Small intestine (tissue), 16 donors: ENCODE measurements at places on chromosomes 3 and 15.

- no peak overlapping the region for H3K4me3 ChIP-seq
- H3K4me1 ChIP-seq: no peaks in the 10 kb centered on the region
- no peaks in the 10 kb centered on the region for H3K27me3 ChIP-seq
- DNase-seq: no peak
- no peaks in the 10 kb centered on the region for H3K36me3 ChIP-seq
- H3K27ac ChIP-seq: no peak overlapping the region
Measured at GRCh38 chr3:13092621-13093617, 19.7 kb upstream of the IQSEC1 start.

DNA sequence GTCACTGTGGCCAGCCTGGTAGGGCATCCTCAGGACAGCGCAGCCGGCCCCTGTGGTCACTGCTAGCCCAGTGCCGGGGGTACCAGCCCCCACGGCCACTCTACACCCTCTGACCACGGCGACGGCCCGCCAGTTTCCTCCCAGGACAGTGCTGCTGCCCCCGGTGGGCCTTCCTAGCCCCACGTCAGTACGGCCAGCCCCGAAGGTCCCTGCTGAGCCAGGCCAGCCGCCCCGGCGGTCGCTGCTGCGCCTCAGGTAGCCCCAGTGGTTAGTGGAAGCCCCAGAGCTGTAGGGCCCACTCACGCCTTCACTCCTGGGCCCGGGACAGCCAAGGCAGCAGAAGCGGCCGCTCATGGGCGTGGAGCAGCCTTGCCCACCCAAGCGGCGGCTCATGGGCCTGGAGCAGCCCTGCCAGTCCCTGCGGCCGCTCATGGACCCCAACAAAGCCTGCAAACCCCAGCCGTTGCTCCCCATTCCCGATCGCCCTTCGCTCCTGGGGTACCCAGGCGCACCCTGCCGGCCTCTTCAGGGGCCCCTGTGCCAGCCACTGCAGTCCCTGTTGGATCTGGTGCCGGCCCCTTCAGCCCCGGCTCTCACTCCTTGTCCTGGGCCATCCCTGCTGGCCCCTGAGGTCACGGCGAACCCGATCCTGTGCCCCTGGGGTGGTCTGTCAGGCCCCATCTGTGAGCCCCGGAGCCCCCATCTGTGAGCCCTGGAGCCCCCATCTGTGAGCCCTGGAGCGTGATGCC is 9.5 kb upstream of the ROPN1B start:
- no peaks in the 10 kb centered on the region for H3K27me3 ChIP-seq
- H3K4me3 ChIP-seq: no peak overlapping the region
- H3K27ac ChIP-seq: no peak overlapping the region
- H3K36me3 ChIP-seq: no peaks in the 10 kb centered on the region
- DNase-seq: no peak

DNA sequence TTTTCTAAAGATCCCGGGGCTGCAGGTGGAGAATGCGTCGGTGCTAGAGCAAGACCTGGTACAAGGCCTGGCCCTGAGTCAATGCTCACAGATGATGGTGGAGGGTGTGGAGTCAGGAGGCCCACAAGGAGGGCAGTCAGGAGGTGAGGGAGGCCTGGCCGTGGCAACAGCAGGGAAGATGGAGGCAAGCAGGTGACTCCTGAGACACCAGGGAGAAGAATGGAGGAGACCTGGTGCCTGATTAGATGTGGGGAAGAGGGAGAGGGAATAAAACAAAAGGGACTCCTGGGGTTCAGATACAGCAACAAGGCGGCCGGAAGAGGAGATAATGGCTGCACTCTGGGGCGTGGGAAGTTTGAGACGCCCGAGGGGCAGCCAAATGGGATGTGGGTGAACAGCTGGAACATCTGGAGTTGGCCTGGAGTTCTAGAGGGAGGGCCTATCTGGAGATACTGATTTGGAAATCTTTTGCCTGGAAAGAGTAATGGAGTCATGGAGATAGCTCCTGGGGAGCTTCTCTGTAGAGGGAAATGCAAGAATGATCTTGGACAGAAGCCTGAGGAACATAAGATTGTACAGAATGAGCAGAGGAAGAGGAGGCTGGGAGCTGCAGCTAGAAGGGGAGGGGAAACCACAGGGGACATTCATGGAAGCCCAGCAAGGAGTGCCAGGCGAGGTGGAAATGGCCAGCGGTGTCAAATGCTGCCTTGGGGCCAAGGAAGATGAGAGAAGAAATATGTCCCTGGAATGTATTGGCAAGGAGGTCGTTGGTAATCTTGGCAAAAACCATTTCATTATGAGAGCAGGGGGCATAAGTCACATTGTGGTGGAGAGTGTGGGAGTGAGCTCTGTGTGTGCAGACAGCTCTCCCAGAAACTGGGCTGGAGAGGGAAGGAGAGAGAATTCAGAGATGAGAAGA is 67.5 kb upstream of the CORO2B start:
- H3K4me1 ChIP-seq: no peaks in the 10 kb centered on the region
- DNase-seq: no peak
- no peaks in the 10 kb centered on the region for H3K36me3 ChIP-seq
- H3K27me3 ChIP-seq: no peaks in the 10 kb centered on the region

DNA sequence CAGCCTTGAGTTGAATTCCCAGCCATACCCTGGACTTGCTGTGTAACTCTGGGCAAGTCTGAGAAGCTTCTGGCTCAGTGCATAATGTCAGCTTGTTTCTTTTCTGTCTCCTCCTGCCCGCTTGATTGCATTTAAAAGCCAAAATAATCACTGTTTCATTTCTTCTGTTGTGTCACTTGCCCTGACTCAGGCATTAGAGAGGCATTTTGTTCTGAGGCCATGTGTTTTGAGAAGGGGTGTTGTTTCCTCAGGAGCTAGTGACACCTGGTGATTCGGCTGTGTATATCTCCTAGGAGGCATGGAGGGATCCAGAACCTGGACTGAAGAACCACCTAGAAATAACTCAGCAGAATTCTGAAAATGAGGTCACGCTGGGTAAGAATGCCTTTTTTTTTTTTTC is 16.0 kb downstream of the WDR73 start:
- no peak for DNase-seq
- peaks cover 19% of the 10 kb centered on the region for H3K36me3 ChIP-seq
- H3K27me3 ChIP-seq: no peaks in the 10 kb centered on the region

GRCh38 chr3:27805282-27805681 is 83.2 kb upstream of the EOMES start:
- no peak overlapping the region for H3K27ac ChIP-seq
- H3K4me3 ChIP-seq: no peak overlapping the region
- H3K4me1 ChIP-seq: no peaks in the 10 kb centered on the region
- no peaks in the 10 kb centered on the region for H3K27me3 ChIP-seq

DNA sequence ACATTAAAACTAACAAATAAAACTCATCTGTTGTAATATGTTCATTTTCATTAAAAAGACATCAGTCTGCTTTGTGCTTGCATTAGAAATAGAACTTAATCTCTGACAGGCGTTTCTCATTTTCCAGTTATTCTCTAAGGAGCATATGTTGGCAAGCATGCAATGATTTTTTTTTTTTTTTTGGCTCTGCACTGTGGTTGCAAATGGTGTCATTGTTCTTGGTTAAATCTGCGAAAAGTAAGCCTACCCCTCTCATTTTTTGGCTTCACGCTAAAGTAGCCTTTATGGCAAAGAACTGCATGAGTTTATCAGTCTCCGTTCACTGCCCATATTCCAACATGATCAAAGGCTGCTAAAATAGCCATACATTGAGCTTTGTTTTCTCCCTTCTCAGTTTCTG is 403.2 kb downstream of the MECOM start:
- no peaks in the 10 kb centered on the region for H3K27me3 ChIP-seq
- no peak overlapping the region for H3K4me3 ChIP-seq
- no peaks in the 10 kb centered on the region for H3K36me3 ChIP-seq

- no peak overlapping the region for H3K27ac ChIP-seq
- no peaks in the 10 kb centered on the region for H3K4me1 ChIP-seq
- H3K36me3 ChIP-seq: no peaks in the 10 kb centered on the region
- H3K4me3 ChIP-seq: no peak overlapping the region
Measured at GRCh38 chr3:87973906-87974305, 84.9 kb downstream of the CGGBP1 start.

DNA sequence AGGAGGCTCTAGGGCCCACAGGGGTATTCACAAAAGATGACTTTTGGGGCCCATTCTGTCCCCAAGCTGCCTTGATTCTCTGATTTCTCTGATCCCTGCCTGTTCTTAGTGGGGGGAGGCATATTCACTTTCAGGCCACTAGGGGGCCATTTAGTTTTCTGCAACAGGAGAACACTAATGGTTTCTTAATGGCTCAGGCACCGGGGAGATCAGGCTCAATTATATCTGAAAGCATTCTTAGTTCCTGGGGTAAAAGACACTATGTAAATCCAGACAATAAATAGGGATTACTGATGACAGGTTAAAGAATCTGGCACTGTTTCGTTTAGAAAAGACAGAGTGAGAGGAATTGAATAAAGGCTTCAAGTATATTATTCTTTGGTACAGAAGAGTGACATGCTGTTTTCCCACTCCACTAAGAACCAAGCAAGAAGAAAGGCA is 2.5 kb upstream of the INAFM2 start:
- no peak overlapping the region for H3K27ac ChIP-seq
- H3K36me3 ChIP-seq: no peaks in the 10 kb centered on the region
- H3K27me3 ChIP-seq: no peaks in the 10 kb centered on the region
- no peak overlapping the region for H3K4me3 ChIP-seq
- peaks cover 15% of the 10 kb centered on the region for H3K4me1 ChIP-seq

GRCh38 chr3:58719684-58720083 is 53.1 kb upstream of the FAM3D start:
- H3K27me3 ChIP-seq: no peaks in the 10 kb centered on the region
- H3K4me1 ChIP-seq: no peaks in the 10 kb centered on the region
- no peaks in the 10 kb centered on the region for H3K36me3 ChIP-seq
- H3K4me3 ChIP-seq: no peak overlapping the region

DNA sequence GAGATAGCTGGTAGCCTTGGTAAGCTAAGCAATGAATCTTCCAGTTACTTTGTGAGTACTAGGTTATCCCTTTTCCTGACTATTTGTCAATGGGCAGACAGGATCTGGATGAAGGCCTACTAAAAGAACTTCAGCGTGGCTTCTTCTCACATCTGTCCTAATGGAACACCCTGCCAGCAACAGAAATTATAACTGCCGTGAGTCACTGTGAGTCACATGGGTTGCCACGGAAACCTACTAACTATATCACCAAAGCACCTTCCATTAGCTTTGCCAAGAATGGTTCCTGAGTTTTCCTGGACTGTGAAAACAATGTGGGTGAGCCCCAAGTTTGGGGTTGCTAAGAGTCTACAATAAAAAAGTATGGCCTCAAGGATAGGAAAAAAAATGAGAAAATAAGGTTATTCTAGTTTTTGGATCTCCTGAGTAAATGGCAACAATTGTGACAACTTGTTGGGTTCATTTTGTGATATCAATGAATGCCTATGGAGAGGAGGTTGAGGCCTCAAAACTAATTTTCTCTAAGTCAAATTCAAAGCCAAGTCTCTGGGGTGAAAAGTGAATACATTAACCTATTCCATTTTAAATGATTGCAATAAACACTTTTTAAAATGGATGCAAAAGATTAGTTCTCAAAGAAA is 195.1 kb upstream of the ICE2 start:
- no peaks in the 10 kb centered on the region for H3K36me3 ChIP-seq
- no peaks in the 10 kb centered on the region for H3K27me3 ChIP-seq
- H3K4me3 ChIP-seq: no peak overlapping the region
- peak; percentile 51 for DNase-seq
- H3K4me1 ChIP-seq: no peaks in the 10 kb centered on the region
